ENCODE measurements at places on chromosomes 5 and 9.

- DNase-seq, result no peak
These were observed 76.7 kb downstream of the GRAMD2B start for GRCh38 chr5:126499853-126500342.

DNA sequence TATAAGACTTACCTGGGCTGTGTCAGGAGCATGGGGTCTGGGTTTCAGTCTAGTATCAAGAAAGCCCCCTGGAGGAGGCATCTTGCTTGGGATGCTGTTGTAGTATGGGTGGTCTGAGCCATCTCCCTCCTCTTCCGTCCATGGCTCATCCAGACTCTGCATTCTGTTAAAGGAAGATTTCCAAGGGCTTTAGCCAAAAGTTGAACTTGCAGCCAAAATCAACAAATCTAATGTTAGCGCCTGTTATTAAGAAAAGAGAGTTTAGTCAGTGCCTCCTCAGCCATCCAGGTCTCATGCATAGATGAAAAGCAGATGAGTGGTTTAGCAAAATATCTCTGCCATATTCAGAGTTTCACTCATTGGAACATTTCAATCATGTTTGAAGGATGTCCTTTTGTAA is 55.6 kb downstream of the S1PR3 start:
- no peak for DNase-seq

DNA sequence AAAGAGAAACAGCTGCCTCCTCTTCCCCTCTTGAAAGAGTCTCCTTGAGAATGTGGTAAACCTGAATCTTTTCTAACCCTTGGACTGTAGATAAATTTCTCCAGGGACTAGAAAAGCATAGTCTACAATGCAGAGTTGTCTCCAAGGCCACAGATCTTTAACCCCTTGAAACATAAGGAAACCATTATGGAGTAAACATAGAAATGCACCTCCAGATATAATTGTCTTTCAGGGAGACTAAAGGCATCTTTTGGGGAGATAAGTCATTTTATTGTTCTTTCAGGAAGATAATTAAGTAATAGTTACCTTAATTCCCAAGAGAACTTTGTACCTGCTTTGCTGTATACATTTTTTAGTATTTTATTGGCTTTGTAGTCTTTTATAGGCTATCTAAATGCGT is 373.6 kb upstream of the GRIA1 start:
- no peak for DNase-seq

GRCh38 chr9:72150127-72150526 is 887 bp downstream of the GDA start:
- DNase-seq, result no peak

GRCh38 chr9:16559418-16560188 is 310.9 kb downstream of the BNC2 start:
- no peak for DNase-seq

DNA sequence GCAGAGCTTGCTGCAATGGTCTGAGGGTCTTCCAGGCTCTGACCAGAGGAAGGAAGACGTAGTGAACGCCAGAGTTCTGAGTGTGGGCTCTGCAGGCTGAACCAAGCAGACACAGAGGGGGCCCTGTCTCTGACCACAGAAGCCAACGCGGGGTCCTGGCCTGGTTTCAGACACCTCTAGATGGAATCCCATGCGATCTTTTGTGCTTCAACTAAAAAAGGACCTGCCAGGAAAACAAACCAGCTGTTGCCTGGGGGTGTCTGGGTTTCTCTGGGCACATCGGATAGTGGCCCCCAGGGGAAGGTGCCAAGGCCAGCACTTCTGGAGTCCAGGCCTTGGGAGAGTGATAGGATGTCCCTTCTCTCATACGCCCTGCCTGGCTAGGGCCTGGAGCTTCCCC is 12.9 kb downstream of the PRDM12 start:
- DNase-seq, result no peak

- no peak for DNase-seq
These were observed 105.8 kb downstream of the DOCK2 start for GRCh38 chr5:169742771-169743296.

- no peak for DNase-seq
These were observed 40.2 kb upstream of the EGFL7 start for GRCh38 chr9:136622538-136622948.

DNA sequence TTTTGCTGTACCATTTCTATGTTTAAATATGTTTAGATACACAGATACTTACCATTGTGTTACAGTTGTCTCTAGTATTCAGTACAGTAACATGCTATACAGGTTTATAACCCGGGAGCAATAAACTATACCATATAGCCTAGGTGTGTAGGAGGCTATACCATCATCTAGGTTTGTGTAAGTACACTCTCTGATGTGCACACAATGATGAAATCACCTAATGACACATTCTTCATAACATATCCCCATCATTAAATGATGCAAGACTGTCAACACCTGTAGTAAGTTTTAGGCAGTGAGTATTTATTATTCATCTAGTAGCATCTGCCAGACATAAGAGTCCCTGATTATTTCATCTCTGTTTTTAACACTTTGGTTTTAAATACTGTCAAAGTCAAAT is 7.3 kb upstream of the DHFR start:
- DNase-seq, result no peak

GRCh38 chr5:108102463-108102862 is 279.4 kb downstream of the FBXL17 start:
- DNase-seq, result no peak

GRCh38 chr9:132983491-132984201 is 5.2 kb downstream of the GFI1B start:
- DNase-seq, result no peak

GRCh38 chr5:178589180-178590140 is 733 bp downstream of the COL23A1 start:
- DNase-seq, result no peak

DNA sequence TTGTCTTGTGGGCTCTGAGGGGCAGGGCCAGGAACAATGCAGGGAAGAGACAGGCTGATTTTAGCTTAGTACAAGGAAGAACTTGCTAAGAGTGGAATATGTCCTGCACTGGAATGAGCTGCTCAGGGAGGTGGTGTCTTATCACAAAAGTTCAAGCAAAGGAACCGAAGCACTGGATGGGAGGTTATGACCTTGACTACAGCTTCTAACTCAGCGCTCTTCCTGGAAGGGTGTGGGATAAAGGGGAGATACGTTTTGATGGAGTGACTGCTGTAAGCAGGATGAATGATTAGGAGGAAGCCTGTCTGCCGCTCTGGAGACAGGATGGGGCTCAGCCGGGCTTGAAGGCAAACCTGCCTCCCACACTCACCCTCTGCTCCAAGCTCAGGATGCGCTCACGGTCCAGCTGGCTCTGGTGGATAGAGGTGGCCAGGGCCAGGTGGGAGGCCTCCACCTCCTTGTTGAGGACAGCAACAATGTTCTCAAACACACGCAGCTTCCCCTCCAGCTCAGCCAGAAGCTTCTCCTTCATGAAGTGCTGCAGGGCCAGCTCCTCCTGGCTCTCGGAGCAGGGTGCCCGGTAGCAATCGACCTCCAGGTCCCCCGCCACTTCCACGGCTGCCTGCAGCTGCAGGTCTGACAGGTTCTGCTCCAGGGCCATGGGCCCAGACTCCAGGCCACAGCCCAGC is 13.5 kb downstream of the TRAF1 start:
- DNase-seq, result no peak

DNA sequence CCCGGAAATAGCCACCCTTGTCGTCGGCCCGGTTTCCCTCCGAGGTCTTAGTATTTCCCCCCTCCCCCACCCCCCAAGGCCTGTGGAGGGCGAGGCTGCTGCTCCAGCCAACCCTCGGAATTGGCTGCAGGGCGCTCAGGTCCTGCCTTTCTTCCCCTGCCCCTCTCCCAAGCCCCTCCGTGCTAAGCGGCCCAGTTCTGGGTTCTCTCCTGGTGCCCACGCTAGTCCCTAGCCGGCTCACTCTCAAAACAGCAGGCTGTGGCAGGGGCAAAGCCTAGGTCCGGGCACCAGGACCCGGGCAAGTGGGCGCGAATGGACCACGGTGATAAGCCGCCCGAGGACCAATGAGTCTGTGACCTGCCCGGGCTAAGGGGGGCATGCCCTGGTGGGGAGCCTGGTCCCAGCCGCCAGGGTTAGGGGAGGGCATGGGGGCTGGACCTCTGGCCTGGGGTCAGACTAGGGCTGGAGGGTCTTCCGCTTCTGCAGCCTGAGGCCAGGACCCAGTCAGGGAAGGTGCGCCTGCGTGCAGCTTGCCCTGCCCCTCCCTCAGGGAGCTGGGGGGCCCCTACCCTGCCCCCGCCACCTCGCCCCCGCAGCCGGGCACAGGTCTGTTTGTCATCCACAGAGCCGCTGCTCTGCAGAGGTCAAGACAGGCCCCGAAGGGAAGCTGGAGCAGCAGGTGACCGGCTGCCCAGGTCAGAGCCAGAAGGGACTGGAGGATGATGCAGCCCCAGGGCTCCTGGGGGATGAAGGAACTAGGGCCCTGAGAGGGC is 5.0 kb upstream of the IRX4 start:
- DNase-seq, result no peak

- no peak for DNase-seq
These were observed 36.2 kb upstream of the ANKRD55 start for GRCh38 chr5:56269216-56269927.

GRCh38 chr5:181241393-181241975 is 2.2 kb downstream of the RACK1 start:
- DNase-seq, result no peak

DNA sequence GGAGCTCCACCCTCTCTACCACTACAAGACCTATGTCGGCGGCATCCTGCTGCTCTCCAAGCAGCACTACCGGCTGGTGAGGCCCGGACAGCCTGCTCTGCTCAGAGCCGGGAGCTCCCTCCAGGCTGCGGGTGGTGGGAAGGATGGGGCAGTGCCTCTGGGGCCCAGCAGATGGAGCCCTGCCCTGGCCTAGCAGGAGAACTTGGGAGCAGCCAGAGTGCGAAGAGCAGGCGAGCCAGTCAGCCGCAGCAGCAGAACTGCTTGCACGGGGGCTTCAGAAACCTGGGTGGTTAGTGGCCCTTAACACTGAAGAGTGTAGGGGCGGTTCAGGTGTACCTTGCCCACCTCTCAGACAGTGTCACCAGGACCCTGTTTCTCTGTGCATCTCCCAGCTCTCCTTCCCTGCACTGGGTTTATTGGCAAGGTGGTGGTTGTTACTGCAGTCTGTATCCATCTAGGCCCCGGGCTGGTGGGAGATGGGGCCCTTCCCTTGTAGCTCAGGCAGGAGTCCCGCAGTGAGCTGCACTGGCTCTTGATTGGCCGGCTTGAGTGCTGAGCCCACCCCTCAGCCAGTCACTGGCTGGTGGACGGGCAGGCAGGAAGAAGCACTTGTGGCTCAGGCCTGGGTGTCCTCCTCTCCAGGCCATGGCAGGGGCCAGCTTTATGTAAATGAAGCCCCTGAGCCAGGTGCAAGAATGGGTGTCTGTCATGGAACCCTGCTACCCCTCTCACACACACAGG is 7.7 kb downstream of the B4GALT7 start:
- DNase-seq, result peak; percentile 42

GRCh38 chr9:21520501-21521228 is 38.6 kb upstream of the IFNE start:
- DNase-seq, result no peak

DNA sequence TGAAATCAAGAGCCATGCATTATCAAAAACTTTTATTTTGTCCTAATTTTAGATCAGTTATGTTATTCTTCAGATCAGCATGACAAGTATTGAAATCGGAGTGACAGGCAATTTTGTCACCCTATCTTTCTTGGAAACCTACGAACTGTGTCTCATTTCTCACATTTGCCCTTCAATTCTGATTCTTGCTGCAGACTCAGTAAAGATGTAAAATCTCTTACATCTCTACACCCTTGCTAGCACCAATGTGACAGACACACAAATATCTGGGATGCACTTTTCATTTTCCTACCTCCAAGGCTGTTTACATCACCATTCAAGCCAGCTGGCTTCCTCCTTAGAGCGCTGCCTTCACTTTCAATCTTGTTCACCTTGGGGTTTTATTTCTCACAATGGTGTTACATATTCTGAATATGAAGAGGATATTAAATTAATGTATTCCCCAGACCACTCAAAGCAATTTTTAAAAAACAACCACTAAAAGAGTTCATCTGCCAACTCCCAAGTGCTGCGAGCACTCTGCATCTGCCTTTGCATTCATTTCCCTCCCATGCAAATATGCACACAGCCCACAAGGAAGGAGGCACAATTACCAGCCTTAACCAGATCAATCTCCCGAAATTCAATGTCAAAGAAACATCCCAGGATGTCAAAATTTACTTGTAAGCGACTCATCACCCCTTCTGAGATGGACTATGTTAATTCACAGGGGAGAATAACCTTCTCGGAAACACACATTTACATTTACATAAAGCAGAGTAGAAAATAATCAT is 164.3 kb downstream of the ENC1 start:
- DNase-seq, result no peak

DNA sequence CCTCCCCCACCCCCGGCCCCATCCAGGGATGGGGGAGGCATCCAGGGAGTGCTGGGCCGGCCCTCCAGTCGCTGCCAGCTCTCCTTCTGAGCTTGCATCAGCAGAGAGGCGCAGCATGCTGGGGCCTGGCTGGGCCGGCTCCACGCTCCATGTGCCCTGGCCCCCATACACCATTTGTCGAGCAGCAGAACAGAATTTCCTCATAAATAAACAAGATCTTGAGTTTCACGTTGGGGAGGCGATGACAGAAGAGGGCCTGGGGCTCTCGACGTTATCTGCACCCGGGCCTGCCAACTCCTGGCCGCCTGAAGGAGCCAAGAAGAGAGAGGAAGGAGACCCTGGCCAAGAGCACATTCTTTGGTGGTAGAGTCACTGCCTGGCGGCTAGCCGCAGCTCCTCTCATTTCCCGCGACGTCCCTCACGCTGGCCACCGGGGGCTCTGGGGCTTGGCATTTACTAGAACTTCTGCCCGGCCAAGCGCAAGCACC is 177.0 kb downstream of the FGF18 start:
- DNase-seq, result no peak

- no peak for DNase-seq
These were observed 8.1 kb downstream of the CCDC187 start for GRCh38 chr9:136295542-136296433.

GRCh38 chr9:16709924-16710323 is 160.5 kb downstream of the BNC2 start:
- DNase-seq, result no peak

- DNase-seq, result no peak
These were observed 1166.5 kb upstream of the CDH18 start for GRCh38 chr5:21154526-21154925.

DNA sequence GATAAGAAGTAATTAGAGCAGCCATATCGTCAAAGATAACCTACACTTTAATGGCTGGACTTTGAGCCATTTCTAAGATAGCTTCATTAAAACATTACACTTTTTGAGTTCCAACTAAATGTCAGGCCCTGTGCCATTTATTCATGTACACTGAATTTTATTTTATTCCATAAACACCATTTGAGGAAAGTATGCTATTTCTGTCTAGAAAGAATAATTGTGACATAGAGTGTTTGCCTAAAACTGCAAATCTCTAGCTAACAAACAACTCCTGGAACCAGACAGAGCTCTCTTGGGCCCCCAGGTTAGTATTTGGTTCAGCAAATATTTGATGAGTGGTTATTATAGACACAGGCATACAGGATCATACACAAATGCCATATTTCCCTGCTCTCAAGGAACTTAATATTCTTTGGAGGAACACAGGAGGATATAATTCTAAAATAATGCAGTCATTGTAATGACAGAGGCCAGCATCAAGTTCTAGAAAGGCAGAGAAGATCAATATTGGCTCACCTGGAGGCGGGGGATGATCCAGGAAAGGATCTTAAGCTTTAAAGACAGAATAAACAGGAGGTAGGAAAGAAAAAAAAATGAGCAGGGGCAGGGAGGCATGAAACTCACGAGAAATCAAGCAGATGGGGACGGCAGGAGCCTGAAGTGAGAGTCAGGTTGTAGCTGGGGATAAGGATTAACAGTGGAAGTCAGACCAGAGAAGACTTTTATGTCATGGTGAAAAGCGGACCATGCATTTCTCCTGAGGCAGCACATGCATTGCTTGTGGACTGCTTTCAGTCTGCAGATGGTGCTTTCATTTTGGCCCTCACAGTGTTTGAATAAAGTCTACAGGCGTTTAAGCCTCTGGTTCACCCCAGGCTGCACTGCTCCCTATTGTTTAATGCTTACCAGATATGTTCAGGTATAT is 127.7 kb downstream of the GCNT1 start:
- DNase-seq, result no peak
